ENCODE measurements at places on chromosomes 13 and 19.

GRCh38 chr19:53904909-53905308, 4.2 kb upstream of the CACNG7 start:
- no peak for DNase-seq

GRCh38 chr13:98370806-98371515, 193.9 kb upstream of the RNF113B start:
- DNase-seq = no peak

DNA sequence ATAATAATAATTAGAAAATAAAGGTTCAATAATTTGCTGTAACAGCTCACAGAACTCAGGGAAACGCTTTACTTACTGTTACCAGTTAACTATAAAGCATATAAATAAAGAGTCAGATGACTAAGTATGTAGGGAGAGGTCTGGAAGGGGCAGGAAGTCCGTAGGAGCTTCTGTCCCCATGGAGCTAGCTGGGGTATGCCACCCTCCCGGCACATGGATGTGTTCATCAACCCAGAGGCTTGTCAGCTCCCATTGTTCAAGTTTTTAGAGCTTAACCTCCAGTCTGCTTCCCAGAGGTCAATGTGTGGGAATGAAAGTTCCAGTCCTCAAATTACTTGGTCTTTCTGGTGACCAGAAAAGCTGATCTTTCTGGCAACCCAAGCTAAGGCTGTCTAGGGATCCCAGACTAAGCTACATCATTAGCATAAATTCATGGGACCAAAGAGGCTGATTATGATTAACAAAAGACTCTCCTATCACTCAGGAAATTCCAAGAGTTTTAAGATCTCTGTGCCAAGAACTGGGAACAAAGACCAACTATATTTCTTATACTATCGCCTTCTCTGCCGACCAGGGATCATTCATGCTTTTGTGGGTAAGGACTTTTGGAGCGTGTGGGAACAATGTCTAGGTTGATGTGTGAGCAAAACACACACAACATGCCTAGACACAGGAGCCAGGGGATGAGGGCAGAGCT, 31.7 kb upstream of the ZNF507 start:
- no peak for DNase-seq

- DNase-seq = no peak
These were observed 336.0 kb downstream of the ATP8A2 start for GRCh38 chr13:25707726-25708125.

- DNase-seq = no peak
These were observed 371.1 kb downstream of the PCDH9 start for GRCh38 chr13:66859078-66859477.

DNA sequence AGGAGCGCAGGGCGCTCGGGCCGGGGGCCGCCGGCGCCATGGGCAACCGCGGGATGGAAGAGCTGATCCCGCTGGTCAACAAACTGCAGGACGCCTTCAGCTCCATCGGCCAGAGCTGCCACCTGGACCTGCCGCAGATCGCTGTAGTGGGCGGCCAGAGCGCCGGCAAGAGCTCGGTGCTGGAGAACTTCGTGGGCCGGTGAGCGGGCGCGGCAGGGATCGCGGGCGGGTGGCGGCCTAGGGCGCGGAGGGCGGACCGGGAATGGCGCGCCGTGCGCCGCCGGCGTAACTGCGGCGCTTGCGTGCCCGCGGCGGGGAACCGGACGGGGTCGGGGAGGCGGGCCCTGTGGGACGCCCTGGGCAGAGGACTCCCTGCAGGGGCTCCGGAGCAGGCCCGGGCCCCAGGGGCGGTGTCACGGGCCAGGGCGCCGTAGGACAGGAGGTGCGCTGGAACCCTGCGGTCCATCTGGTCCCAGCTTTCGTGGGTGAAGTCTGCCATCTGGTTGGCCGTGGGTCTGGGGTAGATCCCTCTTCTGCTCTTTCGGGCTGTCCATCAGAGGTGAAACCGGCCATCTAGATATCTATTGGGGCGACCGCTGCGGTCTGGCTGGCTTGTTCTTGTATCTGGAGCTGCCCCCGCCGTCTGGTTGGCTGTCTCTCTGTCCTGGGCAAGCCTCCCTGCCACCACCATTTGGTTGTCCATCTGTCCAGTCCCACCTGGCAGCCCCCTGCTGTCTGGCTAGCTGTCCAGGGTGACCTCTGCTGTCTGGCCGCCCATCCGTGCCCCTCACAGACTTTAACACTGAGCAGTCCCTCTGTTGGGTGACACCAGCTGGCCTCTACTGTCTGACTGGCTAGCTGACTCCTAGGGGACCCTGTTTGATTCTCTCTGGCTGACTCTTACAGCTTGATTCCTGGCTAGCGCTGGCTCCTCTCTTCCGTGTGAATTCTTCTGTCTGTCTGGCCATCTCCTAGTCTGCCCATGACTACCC, 622 bp downstream of the DNM2 start:
- DNase-seq = peak; percentile 29

DNA sequence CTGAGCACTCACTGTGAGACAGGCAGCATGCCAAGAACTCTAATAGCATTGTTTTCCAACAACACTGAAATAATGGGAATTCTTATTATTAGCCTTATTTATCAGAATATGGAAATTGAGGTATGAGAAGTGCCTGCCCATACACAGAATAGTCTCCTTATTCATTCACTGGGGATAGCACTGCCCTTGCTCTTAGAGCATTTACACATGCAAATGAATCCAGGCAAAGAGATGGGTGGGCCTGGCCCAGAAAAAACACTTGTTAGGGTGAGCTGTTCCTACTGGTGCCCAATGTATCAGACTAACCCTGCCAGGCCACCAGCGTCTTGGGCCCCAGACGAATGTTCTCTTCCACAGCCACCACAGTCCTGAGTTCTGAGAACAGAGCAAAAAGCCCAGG, 112.9 kb downstream of the TUBA3C start:
- no peak for DNase-seq

DNA sequence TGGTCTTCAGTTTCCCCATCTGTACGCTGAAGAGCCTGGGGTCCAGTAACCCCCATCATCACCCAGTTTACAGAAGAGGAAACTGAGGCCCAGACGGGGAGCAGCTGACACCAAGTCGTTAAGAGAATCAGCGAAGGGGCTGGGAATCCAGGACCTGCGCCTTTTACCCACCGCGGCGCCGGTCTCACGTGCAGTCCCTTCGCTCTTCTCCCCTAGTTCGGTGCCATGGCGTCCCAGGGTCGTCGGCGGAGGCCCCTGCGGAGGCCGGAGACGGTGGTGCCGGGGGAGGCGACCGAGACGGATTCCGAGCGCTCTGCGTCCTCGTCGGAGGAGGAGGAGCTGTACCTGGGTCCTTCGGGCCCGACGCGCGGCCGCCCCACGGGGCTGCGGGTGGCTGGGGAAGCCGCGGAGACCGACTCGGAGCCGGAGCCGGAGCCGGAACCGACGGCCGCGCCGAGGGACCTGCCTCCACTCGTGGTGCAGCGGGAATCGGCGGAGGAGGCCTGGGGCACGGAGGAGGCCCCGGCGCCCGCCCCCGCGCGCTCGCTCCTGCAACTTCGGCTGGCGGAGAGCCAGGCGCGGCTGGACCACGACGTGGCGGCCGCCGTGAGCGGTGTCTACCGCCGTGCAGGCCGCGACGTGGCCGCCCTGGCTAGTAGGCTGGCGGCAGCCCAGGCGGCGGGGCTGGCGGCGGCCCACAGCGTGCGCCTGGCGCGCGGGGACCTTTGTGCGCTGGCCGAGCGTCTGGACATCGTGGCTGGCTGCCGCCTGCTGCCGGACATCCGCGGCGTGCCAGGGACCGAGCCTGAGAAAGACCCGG, 698 bp downstream of the BLOC1S3 start:
- peak; percentile 30 for DNase-seq

- peak; percentile 59 for DNase-seq
These were observed 7.5 kb upstream of the LRFN1 start for GRCh38 chr19:39328046-39328705.

GRCh38 chr13:96090240-96091101, 564 bp downstream of the HS6ST3 start:
- no peak for DNase-seq

DNA sequence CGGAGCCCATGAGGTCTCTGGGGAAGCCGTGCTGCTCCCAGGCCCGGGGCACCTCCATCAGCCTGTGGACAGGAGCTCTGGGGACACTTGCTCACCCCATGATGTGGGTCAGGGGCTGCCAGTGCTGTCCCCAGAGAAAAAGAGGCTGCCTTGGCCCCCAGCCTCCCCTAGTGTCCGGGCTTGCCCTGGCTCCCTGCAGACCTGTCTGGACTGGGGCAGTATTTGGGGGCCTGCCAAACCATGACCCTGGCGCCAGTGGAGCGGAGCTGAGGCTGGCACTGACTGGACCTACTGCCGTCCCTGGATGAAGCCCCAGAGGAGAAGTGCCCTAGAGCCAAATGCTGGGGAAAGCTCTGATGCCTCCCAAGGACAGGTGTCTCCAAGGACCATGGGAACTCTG, 30.4 kb downstream of the ELAVL1 start:
- DNase-seq = no peak

GRCh38 chr19:18843960-18844359, 12.2 kb downstream of the UPF1 start:
- no peak for DNase-seq

DNA sequence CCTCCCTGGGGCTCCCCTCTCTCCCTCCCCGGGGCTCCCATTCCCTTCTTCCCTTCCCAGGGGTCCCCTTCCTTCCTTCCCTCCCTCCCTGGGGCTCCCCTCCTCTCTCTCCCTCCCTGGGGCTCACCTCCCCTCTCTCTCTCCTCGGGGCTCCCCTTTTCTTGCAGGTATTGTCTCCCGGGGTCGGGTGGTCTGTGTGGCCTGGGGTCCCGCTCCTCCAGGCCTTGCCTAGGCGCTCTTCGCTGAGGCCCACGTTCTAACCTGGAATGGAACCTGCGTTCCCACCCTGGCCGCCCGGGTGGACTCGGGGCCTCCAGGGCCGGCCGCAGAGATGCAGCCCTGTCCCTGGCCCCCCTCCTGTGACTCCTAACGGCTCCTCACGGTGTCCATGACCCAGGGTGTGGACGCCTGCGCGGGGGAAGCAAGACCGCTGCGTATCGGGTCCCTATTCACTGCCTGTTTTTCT, 940 bp upstream of the DCUN1D2 start:
- DNase-seq = no peak

DNA sequence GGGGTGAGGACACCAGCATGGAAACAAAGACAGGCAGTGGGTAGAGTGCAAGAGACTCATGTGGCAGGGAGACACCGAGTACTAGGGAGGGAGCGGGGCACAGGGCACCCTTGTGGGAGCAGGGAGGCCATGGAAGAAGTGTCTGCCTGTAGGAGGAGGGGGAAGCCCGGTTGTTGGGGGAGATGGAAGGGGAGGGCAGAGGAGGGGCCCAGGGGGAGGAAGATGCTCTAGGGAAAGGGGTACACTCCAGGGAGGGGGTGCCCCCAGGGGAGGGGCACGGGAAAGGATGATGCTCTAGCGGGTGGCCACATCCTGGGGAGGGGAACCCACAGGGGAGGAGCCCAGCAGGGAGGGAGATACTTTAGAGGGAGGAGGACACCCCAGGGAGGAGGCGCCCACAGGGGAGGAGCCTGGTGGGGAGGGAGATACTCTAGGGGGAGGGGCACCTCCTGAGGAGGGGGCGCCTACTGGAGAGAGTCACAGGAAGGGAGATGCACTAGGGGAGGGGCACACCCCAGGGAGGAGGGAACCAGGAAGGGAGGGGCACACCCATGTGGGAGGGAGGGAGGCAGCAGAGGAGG, 24.9 kb downstream of the CPAMD8 start:
- peak; percentile 27 for DNase-seq

- no peak for DNase-seq
These were observed at the start of gene ZNF98 for GRCh38 chr19:22422211-22422610. TSS of gene ZNF98 (minus strand) at chr19:22422346. CDS start at chr19:22422224, 122 bp downstream.

DNA sequence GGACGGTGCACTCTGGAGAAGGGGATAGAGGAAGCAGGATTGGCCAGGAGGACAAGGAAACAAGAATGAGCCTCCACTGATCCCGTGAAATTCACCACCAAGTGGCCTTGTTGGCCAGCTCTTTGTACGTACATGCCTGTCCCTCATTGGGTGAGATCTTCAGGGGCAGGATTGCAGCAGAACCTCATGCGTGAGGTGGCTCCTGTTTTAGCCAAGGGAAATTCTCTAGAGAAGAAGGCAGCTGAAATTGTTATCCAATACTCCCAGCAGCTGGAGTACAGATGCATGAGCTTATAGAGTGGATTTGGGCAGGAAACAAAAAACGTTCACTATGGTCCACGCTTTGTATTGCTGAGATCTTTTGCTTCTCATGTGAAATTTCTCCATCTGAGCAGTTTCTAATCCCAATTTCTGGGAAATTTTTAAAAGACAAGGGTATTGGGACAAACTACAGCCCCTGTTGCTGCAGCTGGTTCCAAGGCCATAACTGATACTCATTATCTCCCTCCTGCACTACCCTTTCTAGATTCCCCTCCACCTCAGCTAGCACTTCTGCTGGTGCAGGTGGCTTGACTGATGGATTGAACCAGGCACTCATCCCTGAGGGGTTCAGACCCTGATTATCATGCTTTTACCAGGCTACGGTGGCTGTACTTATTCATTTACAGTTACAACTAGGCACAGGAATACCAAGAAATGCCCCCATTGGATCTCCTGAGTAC, 3.9 kb upstream of the RNF6 start:
- DNase-seq = no peak
